ENCODE measurements at places on chromosomes 16 and 17. TPM values are rescaled to one million over a fixed set of nuclear protein-coding genes. Genes with fewer than 3 reads are reported as not detected.

Gene SPHK1
- 50.1 TPM for total RNA-seq

Gene CCDC144A
- total RNA-seq: 5.1 TPM

Gene MYH2
- not detected for total RNA-seq

Gene TSPOAP1
- total RNA-seq: 11.4 TPM

Gene CBLN1
- total RNA-seq: not detected

- DNase-seq: no peak
Measured at GRCh38 chr16:56889206-56889605, 24.2 kb downstream of the SLC12A3 start.

Gene TMC7
- total RNA-seq: 8.1 TPM

Gene TBC1D3
- total RNA-seq: not detected

- DNase-seq: no peak
Measured at GRCh38 chr17:28738680-28739384, 5.0 kb upstream of the TRAF4 start.

GRCh38 chr17:2181206-2181896 is 122.2 kb downstream of the SMG6 start:
- DNase-seq: no peak

Gene ADAP2
- 64.2 TPM for total RNA-seq

All from tibial nerve (tissue), 4 donors.